Activated CD4-positive, alpha-beta T cell treated with anti-CD3 and anti-CD28 coated beads, Interleukin-2, amount 50 U/mL, for 1 hour (primary cell): ENCODE measurements at places on chromosomes 5 and 9.

DNA sequence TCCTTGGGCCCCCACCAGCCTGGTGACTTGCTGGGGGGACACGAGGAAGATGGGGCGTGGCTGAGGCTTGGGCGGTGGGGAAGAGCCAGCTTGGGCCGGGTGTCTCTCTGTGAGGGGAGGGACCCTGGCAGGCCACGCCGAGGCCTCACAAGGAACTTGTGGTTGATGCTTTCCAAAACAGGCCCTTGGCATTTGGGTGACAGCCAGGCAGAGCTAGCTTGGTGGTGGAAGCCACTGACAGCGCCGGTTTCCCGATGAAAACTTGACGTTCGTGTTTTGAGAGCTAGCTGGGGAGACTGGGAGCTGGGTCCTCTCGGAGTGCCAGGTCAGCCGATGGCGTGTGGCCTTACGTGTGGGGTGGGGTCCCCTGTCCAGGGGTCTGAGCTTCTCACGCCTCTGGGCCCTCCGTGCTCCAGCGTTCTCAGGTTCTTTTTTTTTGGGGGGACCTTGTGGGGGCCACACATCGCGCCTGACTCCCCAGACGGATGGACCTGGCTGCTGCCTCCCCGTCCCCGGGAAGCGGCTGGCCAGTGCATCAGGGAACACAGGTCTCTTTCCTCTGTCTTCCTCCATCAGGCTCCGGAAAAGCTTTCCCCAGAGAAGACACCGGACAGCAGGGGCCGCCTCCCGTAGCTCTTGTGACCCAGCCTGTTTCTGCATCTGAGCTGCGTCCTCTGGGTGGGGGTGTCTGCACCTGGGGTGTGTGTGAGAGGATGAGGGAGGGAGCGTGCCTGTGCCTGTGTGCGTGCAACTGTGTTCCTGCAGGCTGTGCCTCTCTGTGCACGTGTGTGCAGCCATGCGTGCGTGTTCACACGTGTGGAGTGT, 129.3 kb upstream of the LPCAT1 start:
- no peak for DNase-seq

- DNase-seq: no peak
These were observed 134.5 kb downstream of the PALM2AKAP2 start for GRCh38 chr9:109914280-109915027.

DNA sequence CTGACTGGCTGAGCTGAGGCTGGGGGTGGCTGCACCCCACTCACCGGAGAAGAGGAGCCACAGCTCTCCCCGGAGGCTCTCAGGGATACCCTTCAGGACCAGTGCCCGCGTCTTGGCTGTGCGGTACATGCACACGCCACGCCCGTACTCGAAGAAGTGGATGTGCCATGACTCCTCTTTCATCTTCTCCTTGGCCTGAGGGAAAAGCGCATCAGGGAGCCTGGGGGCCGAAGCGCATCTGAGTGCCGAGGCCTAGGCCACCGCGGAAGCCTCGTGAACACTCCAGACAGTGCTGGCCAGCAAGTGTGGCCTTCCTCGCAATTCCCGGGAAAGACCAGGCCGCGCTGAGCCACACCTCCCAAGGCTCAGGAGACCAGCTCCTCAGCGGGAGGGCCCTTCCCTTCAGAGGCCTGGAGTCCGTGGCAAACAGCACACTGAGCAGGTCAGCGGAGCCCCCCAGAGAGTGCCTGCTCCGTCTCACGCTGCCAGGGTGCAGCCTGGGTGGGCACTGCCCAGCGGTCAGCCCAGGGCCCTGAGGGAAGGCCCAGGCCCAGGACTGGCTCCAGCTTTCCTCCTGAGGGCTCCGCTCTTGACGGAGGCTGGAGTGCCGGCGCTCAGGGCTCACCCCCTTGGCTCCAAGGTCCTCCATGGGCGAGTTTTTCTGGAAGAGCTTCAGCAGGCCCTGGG, 20.5 kb upstream of the MRNIP start:
- no peak for DNase-seq

DNA sequence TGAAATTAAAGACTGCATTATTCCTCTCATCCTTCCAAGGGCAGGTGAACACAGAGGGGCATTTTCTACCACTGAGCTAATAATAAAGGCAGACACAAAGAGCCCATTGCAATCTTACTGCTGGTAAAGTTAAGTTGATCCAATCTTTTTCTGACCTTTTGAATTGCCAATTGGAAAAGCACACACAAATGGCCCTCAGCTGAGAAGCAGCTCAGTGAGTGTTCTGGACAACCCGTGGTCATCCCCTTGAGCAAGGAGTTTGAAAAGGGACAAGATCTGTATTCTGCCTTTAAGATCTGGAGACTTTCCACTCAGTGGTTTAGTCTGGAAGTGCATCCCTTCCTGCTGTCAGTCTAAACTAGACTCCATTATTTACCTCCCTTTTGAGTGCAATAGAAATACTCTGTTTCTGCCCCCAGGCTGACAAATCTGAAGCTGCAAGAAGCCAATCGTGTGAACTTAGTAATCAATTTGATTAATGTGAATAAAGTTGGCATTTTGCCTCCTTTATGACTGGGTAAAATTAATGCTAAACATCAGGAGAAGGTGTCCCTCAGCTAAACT, 835.7 kb downstream of the MAT2B start:
- DNase-seq: no peak

GRCh38 chr5:134114886-134115805, 665 bp downstream of the TCF7 start:
- peak; percentile 79 for DNase-seq

DNA sequence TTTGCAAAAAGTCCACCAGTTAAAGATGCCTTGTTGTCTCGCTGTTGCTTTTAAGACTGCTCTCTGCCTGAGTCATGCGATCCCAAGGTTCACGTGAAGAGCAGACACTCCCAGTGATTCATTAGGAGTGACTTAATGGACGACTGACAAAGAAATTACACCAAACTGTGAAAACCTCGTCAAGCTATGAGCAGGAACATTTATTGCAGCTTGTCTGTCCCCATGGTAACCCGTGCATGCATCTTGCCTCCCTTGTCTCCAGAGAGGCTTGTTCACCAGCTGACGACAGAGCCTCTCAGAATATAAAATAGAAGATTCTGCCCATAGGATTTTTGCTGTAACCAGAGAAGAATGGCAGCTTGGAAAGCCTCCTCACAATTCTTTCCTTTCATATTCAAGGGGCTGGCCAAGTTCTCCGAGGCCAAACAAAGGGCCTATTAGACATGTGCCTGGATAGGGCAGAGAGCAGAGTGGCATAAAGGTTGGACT, 352.7 kb downstream of the SPOCK1 start:
- no peak for DNase-seq

GRCh38 chr5:69042915-69043654, 50.7 kb upstream of the SLC30A5 start:
- DNase-seq: peak; percentile 72

DNA sequence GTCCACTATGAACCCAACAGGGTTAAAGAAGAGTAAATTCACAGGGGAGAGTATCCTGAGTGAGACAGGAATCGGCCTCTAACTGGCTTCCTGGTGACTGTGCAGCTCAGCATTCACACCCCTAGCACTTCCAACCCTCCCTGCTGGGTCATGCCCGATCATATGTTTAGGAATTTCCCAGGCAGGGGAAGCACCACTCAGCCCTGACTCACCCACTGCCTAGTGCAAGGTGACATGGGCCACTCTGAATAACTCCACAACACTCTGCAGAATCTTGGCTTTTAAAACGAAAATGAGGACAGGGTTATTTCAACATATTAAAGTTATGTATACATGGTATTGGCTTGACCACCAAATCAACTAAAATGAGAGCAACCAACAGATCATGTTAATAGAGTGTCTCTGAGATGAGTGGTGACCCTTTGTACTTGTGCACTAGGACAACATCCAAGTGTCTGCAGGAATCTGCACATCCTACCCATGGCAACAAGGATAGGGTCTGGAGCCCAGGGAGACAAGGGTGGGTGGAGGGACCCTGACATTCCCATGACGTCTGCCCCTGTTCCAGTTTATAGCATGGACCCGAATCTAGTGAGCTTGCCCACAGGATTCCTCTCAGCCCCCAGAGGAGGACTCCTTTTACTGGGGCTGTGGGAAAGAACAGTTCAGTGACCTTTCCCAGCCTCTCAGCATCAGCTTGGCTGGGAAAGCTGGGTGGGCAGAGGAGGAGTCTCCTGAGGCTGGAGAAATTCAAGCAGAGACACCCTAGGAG, 485.8 kb downstream of the SEMA5A start:
- DNase-seq: no peak

DNA sequence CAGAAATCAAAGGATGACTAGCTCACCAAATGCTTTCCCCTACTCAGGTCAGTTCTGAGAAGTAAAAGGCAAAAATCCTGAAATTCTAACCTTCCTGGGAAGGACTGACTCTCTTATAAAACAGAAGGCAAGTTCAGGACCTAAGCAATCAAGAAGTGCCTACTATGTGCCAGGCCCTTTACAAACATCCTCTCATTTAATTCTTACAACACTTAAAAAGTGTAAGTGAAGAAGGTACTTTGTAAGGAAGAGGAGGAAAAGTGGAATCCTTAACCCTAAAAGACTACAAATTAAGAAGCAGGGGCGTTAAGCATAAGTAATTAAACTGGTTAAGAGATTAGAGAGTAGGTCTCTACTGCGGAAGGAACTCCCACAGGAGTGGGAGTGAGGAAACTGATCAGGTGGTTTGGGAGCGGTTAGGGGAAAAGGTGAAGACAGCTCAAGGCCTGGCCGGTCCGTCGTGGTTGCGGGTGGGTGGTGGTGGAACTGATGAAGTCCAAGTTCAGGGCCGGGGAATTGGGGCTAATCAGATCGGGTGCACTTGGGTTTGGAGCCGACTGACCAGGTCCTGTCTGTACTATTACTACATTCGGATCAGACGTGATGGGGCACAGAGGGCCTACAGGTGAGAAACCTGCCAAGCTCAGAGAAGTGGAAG, 839 bp downstream of the MED27 start:
- DNase-seq: no peak

DNA sequence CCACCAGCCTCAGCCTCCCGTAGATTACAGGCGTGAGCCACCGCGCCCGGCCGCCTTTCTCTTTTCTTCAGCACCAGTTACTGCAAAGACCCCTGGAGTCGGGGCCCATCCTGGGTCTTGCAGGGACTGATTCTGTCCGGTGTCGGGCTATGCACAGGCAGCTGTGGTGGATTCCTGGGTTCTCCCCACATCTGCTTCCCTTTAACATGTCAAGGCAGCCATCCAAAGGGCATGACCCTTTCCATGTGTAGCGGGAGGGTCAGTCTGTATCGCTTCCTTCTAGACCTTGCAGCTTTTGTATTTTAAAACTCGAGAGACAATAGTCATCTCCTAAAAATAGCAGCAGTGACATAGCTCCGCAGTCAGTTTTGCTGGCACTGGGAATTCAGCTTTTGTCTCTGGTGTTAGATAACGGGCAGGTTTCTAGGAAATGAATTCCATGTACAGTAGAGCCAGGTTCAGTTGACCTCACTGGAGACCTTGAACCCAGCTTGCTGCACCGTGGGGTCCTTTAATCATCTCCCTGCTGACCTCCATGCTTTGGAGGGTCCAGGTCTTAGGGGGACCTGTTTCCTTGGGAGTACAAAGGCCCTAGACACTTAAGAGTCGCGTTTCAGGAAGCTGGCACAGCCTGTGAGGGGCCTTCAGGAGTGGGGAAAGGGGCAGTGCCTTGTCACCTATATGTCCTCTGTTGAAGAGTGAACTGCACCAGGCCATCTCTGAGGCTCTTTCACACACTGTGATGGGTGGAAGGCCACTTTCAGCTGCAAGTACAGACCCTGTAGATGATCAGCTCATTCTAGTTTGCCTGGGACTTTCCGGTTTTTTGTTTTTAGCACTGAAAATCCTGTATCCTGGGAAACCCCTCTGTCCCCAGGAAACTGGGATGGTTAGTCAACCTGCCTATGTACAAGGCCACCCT, 13.8 kb downstream of the ANKRD33B start:
- no peak for DNase-seq

DNA sequence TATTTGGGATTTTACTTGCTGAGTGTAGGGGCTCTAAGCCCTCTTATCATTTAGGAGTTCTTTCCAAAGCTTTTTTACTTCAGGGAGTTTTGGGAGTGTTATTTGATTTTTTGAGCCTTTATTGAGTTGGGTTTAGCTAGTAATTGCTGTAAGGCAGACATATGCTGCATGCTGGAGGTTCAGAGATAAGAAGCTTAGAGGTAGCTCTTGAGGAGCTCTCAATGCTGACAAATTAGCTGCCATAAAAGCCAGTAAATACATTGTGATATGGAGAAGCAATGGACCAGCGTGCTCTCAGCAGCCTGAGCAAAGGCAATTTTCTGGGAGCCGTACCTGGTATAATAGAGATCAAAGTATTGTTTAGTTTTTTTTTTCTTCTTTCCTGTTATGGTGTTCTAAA, 11.6 kb downstream of the ARHGEF28 start:
- no peak for DNase-seq

GRCh38 chr5:16656561-16657191, 39.9 kb upstream of the RETREG1 start:
- no peak for DNase-seq

DNA sequence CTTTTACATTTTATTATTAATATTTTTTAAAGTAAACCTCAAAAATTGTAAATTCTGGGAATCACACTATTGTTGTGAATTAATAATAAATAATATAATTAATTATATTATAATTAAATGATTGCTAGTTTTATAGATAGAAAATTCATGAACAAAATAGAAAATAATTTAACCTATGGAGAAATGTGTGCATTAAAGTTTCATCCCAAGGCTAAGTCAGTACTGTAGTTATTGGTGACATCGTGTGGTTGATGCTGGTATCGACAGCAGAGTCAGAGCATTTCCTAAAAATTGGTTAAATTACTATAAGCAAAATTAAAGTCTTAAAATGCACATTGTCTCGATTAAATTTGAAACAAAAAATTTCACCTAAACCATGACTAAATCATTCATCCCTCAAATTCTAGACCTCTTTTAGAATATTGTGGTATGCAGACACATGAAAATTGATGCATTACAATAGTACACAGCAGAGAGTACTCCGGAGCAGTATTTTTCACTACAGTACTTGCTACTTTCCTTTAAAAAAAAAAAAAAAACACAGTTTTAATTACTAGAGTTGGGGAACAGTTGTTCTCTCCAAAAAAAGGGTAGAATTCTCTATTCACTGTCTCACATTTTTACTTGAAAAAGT, 73.9 kb downstream of the RORB start:
- DNase-seq: no peak

GRCh38 chr9:3006851-3007250, 163.0 kb upstream of the PUM3 start:
- no peak for DNase-seq

DNA sequence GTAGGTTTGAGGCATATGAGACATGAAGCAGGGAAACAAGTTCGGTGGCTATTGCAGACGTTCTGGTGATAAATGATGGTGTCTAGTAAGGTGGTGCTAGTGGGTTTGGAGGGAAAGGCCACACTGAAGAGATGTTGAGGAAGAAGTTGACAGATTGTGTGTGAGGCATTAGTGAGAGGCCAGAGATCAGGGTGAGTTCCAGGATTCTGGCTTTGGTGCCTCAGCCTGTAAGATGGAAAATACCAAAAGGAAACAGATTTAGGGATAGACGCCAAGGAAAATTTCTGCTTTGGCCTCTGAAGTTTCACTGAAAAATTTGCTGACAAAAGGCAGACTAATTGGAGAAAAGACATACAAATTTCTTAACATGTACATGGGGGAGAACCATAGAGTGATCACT, 6.4 kb upstream of the PAIP1 start:
- DNase-seq: no peak
